GM23338 (cell line): ENCODE measurements at places on chromosomes 5 and 9.

DNA sequence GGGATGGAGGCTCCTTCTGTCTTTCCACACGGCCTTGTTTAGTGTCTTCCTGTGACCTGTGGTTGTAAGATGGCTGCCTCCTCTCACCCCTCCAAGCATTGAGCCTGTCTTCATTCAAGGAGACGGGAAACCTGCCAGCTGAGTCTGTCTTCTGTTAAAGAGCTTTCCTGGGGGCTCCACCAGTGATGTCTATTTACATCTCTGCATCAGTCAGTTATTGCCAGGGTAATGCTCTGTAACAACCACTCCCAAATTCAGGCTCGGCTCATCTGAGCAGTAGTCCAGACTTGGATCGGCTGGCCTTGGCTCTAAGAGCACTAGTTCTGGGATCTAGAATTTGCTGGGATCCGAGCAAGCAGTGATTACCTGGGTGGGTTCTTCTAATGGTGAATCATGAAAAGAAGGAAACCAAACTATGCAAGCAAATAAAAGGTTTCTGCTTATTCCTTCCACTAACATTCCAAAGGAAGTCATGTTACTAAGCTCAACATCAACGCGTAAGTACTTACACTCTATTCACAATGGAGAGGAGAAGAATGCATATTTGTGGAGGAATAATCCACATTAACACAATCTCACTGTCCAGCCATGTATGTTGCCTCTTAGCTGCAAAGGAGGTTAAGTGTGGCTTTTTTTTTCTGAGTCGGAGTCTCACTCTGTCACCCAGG, 61.7 kb downstream of the GALNT12 start:
- H3K36me3 ChIP-seq: no peaks in the 10 kb centered on the region
- no peaks in the 10 kb centered on the region for H3K4me1 ChIP-seq
- H3K4me3 ChIP-seq: no peak overlapping the region
- DNase-seq: no peak
- H3K27ac ChIP-seq: no peak overlapping the region

GRCh38 chr5:174229514-174230370, 184.2 kb downstream of the NSG2 start:
- no peaks in the 10 kb centered on the region for H3K4me1 ChIP-seq
- no peak overlapping the region for H3K27ac ChIP-seq
- no peak overlapping the region for H3K4me3 ChIP-seq
- H3K27me3 ChIP-seq: no peaks in the 10 kb centered on the region
- no peaks in the 10 kb centered on the region for H3K36me3 ChIP-seq
- no peak for DNase-seq

DNA sequence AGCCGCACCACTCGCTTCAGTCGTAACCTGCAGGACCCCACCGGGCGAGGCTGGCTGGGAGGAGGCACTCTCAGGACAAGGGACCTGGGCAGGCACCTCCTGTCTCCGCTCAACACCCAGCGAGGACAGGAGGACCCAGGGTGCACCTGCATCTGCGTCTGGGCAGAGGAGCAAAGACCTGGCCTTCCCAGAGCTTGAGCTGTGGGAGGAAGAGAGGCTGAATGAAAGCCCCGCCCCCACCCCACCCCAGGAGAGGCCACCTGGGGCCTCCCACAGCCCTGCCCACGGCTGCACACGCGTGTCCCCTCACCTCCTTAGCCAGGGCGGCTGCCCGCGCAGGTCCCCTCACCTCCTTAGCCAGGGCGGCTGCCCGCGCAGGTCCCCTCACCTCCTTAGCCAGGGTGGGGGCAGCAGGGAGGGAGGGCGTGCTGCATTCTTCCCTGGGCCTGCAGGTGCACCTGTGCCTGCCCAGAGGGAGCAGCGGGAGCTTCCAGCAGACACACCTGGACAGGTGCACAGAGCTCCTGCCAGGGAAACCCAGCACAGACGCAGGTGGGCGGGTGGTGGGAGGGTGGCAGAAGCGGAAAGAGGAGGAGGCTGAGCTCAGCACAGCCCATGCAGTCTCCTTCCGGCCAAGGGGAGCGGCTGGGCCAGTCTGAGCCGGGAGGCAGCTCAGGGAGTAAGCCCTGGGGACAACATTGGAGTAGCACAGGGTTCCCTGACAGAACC, 18.5 kb upstream of the SLC12A7 start:
- no peaks in the 10 kb centered on the region for H3K36me3 ChIP-seq
- no peak for DNase-seq
- H3K27ac ChIP-seq: no peak overlapping the region
- H3K27me3 ChIP-seq: no peaks in the 10 kb centered on the region
- no peaks in the 10 kb centered on the region for H3K4me1 ChIP-seq
- no peak overlapping the region for H3K4me3 ChIP-seq

GRCh38 chr5:167888393-167888792, 403.1 kb upstream of the WWC1 start:
- H3K27ac ChIP-seq: no peak overlapping the region
- no peaks in the 10 kb centered on the region for H3K27me3 ChIP-seq
- H3K4me3 ChIP-seq: no peak overlapping the region
- DNase-seq: no peak

- no peaks in the 10 kb centered on the region for H3K36me3 ChIP-seq
- H3K4me3 ChIP-seq: no peak overlapping the region
- no peaks in the 10 kb centered on the region for H3K27me3 ChIP-seq
- peak; percentile 52 for DNase-seq
- H3K4me1 ChIP-seq: no peaks in the 10 kb centered on the region
Measured at GRCh38 chr5:169701910-169702451, 64.9 kb downstream of the DOCK2 start.

GRCh38 chr9:100492952-100493351, 20.0 kb downstream of the TMEFF1 start:
- H3K27me3 ChIP-seq: no peaks in the 10 kb centered on the region
- H3K27ac ChIP-seq: peak overlapping the region; percentile 76; the same call in 1 of the 2 replicates
- DNase-seq: no peak
- H3K4me1 ChIP-seq: peaks cover 49% of the 10 kb centered on the region
- H3K36me3 ChIP-seq: no peaks in the 10 kb centered on the region
- peak overlapping the region; percentile 25; the same call in 1 of the 2 replicates for H3K4me3 ChIP-seq

GRCh38 chr5:10634562-10634961, 70.7 kb downstream of the ANKRD33B start:
- H3K36me3 ChIP-seq: no peaks in the 10 kb centered on the region
- H3K4me3 ChIP-seq: no peak overlapping the region
- no peak for DNase-seq
- H3K27ac ChIP-seq: no peak overlapping the region

DNA sequence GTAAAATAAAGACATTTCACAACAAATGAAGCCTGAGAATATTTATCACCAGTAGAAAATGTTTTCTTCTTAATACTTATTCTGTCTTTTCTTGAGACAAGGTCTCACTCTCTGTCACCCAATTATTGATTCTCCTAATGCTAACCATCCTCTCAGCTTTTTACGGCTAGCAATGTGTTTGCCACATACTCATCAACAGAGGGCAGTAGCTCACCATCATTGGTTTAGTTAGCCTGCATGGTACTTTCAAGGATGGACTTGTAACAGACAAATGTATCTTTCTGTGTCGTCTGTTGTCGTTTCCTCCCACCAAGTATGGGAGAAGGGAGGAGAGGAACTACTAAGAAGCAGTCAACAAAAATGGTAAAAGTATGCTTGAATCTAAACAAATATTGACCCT, 5.9 kb upstream of the ACO1 start:
- H3K4me3 ChIP-seq: no peak overlapping the region
- DNase-seq: peak; percentile 86
- H3K27ac ChIP-seq: no peak overlapping the region

GRCh38 chr5:135830384-135830700, 4.1 kb upstream of the SLC25A48 start:
- no peak overlapping the region for H3K4me3 ChIP-seq
- H3K27me3 ChIP-seq: peaks cover 29% of the 10 kb centered on the region
- H3K36me3 ChIP-seq: no peaks in the 10 kb centered on the region
- no peak for DNase-seq

DNA sequence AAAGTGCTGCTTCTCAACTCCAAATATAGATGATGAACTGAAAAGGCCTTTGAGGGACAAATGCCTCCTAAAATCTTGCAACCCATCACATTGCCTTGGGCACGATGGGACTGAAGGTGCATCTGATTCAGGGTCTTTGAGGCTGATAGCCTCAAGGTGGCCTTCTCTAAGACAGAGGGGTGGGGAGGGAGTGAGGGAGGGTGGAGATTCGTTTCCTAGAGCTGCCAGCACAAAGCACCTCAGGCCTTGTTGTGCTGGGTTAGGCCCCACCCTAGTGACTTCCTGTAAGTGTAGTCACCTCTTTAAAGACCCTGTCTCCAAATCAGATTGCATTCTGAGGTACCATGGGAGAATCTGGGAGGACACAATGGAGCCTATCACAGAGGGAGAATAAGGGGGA, 57.1 kb downstream of the BARX1 start:
- H3K27ac ChIP-seq: no peak overlapping the region
- no peaks in the 10 kb centered on the region for H3K27me3 ChIP-seq
- H3K36me3 ChIP-seq: no peaks in the 10 kb centered on the region
- no peak overlapping the region for H3K4me3 ChIP-seq
- H3K4me1 ChIP-seq: no peaks in the 10 kb centered on the region

DNA sequence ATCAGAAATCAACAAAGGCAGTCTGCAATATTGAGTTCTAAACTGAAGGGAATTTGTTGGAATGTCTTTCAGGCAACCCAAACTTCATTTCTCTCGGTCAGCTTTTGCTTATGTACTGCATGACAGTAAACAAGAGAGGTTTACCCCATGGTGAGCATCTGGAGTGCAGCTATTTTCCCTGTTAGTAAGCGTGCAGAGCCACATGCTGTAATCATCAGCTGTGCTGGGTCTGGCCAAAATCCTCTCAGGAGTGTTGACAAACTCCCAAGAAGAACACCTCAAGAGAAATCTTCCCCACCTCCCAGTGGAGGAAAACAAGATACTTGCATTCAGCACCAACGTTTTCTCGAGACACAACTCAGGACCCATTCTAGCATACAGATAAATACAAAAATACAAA, 83.6 kb upstream of the ADAMTSL1 start:
- no peaks in the 10 kb centered on the region for H3K36me3 ChIP-seq
- H3K4me1 ChIP-seq: no peaks in the 10 kb centered on the region
- H3K27me3 ChIP-seq: no peaks in the 10 kb centered on the region
- no peak for DNase-seq

GRCh38 chr5:40798801-40799210, 632 bp upstream of the PRKAA1 start:
- peaks cover 25% of the 10 kb centered on the region for H3K4me1 ChIP-seq

DNA sequence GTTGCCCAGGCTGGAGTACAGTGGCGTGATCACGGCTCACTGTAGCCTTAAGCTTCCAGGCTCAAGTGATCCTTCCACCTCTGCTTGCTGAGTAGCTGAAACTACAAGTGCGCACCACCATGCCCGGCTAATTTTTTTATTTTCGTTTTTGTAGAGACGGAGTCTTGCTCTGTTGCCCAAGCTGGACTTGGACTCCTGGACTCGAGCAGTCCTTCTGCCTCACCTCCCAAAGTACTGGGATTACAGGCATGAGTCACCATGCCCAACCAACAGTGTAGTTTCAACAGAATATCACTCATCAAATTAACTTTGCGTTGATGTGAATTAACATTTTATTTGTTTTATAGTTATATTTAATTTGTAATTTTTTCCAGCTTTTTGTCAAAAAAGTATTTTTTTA, 45.3 kb downstream of the WDR70 start:
- H3K4me3 ChIP-seq: no peak overlapping the region
- no peak overlapping the region for H3K27ac ChIP-seq
- H3K27me3 ChIP-seq: no peaks in the 10 kb centered on the region
- no peaks in the 10 kb centered on the region for H3K4me1 ChIP-seq

- no peak overlapping the region for H3K4me3 ChIP-seq
- no peaks in the 10 kb centered on the region for H3K36me3 ChIP-seq
- no peaks in the 10 kb centered on the region for H3K4me1 ChIP-seq
- no peak for DNase-seq
- H3K27me3 ChIP-seq: no peaks in the 10 kb centered on the region
- H3K27ac ChIP-seq: no peak overlapping the region
Measured at GRCh38 chr5:66443462-66444130, 152.6 kb upstream of the MAST4 start.

- DNase-seq: no peak
- no peaks in the 10 kb centered on the region for H3K36me3 ChIP-seq
- H3K27me3 ChIP-seq: no peaks in the 10 kb centered on the region
- no peak overlapping the region for H3K4me3 ChIP-seq
- no peak overlapping the region for H3K27ac ChIP-seq
- no peaks in the 10 kb centered on the region for H3K4me1 ChIP-seq
Measured at GRCh38 chr5:169450464-169450863, 133.1 kb upstream of the SPDL1 start.

GRCh38 chr5:109656829-109657228, 32.9 kb upstream of the MAN2A1 start:
- DNase-seq: no peak
- no peak overlapping the region for H3K27ac ChIP-seq
- H3K36me3 ChIP-seq: no peaks in the 10 kb centered on the region
- no peaks in the 10 kb centered on the region for H3K4me1 ChIP-seq

GRCh38 chr9:16712787-16713186, 157.7 kb downstream of the BNC2 start:
- H3K27me3 ChIP-seq: no peaks in the 10 kb centered on the region
- H3K4me1 ChIP-seq: peaks cover 82% of the 10 kb centered on the region
- no peak for DNase-seq
- peak overlapping the region; percentile 93 for H3K27ac ChIP-seq

DNA sequence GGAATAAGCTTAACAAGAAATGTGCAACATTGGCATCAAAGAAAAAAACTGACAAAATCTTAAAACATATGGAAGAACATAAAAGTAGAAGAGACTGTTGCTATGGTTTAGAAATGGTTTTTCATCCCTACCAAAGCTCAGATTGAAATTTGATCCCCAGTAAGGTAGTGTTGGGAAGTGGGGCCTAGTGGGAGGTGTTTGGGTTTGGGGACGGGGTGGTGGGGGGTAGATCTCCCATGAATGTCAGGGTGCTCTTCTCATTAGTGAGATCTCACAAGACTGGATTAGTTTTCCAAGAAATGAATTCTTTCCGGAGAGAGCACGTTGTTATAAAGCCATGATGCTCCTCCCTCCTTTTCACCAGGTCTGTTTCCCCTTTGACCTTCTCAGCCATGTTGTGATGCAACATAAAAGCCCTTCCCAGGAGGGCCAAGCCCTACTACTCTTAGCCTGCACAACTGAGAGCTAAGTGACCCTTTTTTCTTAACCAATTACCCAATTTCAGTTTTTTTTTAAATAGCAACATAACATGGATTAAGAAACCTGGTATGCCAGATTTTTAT, 10.6 kb downstream of the TMEM167A start:
- H3K36me3 ChIP-seq: 0 out of 2 replicates have a peak, but pooled peaks cover 5% of the 10 kb centered on the region
- peaks cover 34% of the 10 kb centered on the region for H3K4me1 ChIP-seq
- no peaks in the 10 kb centered on the region for H3K27me3 ChIP-seq
- no peak overlapping the region for H3K4me3 ChIP-seq
- no peak overlapping the region for H3K27ac ChIP-seq

GRCh38 chr5:143134900-143135299, 268.6 kb downstream of the NR3C1 start:
- no peaks in the 10 kb centered on the region for H3K27me3 ChIP-seq
- H3K4me3 ChIP-seq: no peak overlapping the region
- no peak for DNase-seq
- no peaks in the 10 kb centered on the region for H3K4me1 ChIP-seq
- H3K27ac ChIP-seq: no peak overlapping the region

DNA sequence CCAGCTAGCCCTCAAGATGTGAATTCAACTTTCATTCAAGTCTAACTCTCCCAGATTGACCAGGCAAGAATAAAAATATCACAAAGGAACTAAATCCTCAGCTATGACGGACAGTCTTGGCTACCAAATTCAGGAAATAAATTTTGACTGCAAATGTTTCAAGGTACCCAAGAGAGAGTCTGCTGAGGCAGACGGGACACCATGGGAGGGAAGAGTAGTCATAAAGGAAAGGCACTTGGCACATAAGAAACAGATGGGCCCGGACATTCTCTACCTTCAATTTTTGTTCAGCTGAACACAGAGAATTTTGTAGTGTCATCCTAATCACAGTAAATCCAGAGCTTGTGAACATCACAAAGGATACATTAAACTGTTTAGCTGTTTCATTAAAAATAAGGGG, 390.0 kb downstream of the DTWD2 start:
- no peak for DNase-seq
- no peak overlapping the region for H3K27ac ChIP-seq
- no peaks in the 10 kb centered on the region for H3K36me3 ChIP-seq

- H3K36me3 ChIP-seq: no peaks in the 10 kb centered on the region
- H3K27me3 ChIP-seq: no peaks in the 10 kb centered on the region
Measured at GRCh38 chr5:95720094-95720786, 10.9 kb upstream of the RHOBTB3 start.
